H1 (cell line): ENCODE measurements at places on chromosomes 1 and 21.

GRCh38 chr1:220747437-220748088 lies 559 bp upstream of the MTARC2 start:
- peaks cover 9% of the 10 kb centered on the region for H3K4me1 ChIP-seq
- no peaks in the 10 kb centered on the region for H3K27me3 ChIP-seq
- no peak for DNase-seq
- H3K4me3 ChIP-seq: peak overlapping the region; percentile 76

- peaks cover 10% of the 10 kb centered on the region; the same call in 1 of the 2 replicates for H3K36me3 ChIP-seq
- DNase-seq: no peak
- no peaks in the 10 kb centered on the region for H3K27me3 ChIP-seq
- peak overlapping the region; percentile 39; the same call in 1 of the 2 replicates for H3K27ac ChIP-seq
Observed at GRCh38 chr1:109259674-109260557, 10.6 kb downstream of the CELSR2 start.

- no peak overlapping the region for H3K4me3 ChIP-seq
- no peaks in the 10 kb centered on the region for H3K36me3 ChIP-seq
- H3K4me1 ChIP-seq: no peaks in the 10 kb centered on the region
- DNase-seq: no peak
- no peak overlapping the region for H3K27ac ChIP-seq
- H3K27me3 ChIP-seq: no peaks in the 10 kb centered on the region
Observed at GRCh38 chr21:17925899-17926298, 106.7 kb upstream of the C21orf91 start.

DNA sequence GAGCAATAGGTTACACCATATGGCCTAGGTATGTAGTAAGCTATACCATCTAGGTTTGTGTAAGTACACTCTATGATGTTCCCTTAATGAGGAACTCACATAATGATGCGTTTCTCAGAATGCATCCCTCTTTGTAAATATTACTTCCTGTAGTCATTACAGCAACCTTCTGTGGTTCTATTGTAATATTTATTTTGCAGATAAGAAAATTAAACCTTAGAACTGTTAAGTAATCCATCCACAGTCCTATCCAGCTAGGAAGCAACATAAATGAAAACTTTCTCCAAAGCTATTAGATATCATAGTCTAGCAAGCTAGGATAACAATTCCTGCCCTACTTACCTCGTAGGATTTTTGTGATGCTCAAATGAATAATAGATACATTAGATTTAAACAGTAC lies 88.7 kb downstream of the WLS start:
- H3K4me3 ChIP-seq: no peak overlapping the region
- peaks cover 16% of the 10 kb centered on the region for H3K4me1 ChIP-seq
- no peaks in the 10 kb centered on the region for H3K36me3 ChIP-seq
- DNase-seq: no peak
- no peak overlapping the region for H3K27ac ChIP-seq
- H3K27me3 ChIP-seq: no peaks in the 10 kb centered on the region

GRCh38 chr1:93087532-93087931 lies 8.4 kb downstream of the MTF2 start:
- no peak for DNase-seq
- H3K36me3 ChIP-seq: no peaks in the 10 kb centered on the region
- no peak overlapping the region for H3K4me3 ChIP-seq
- no peak overlapping the region for H3K27ac ChIP-seq
- H3K4me1 ChIP-seq: peaks cover 10% of the 10 kb centered on the region
- no peaks in the 10 kb centered on the region for H3K27me3 ChIP-seq

- H3K4me1 ChIP-seq: no peaks in the 10 kb centered on the region
- H3K27me3 ChIP-seq: no peaks in the 10 kb centered on the region
- H3K4me3 ChIP-seq: no peak overlapping the region
- H3K27ac ChIP-seq: no peak overlapping the region
Observed at GRCh38 chr1:222777977-222778376, 36.9 kb upstream of the DISP1 start.
